Cerebellar nuclear complex (tissue), 1 donor: ENCODE measurements at places on chromosomes 3 and 15.

DNA sequence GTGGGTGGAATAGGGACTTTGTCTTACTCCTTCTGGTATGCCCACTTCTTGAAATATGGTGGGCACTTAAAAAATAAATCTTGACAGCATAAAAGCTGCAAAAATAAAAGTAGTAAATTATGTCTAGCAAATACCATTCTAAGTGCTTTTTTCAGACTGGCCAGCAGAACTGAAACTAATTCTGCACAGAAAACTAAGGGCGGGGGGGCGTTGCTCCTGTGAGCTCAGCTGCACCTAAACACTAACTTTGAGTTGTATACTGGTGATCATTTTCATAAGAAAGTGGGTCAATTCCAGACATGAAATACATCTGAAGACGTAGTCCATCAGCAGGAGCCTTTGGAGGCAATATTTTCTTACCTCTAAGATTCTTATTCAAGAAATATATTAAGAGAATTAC lies 114.8 kb downstream of the WDR76 start:
- DNase-seq: no peak

GRCh38 chr3:20646425-20646824 lies 460.4 kb upstream of the SGO1 start:
- no peak for DNase-seq

DNA sequence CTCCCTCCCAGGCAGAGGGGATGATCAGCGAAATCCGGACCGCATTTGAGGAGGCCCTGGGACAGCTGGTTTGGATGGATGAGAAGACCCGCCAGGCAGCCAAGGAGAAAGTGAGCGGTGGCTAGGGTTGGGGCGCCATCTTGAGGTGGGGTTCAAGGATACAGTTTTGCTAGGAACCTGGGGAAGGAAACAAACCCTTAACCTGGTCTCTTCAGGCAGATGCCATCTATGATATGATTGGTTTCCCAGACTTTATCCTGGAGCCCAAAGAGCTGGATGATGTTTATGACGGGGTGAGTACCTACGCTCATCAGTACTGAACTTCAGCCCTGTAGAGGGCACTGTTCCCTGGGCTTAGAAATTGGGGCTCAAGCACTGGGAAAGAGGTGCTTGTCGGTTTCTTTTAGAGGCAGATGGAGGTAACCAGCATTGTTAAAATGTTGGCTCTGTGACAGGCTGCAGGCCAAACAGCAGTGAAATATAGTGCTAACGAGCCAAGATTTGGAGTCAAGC lies 9.6 kb upstream of the PSMD2 start:
- DNase-seq: no peak

DNA sequence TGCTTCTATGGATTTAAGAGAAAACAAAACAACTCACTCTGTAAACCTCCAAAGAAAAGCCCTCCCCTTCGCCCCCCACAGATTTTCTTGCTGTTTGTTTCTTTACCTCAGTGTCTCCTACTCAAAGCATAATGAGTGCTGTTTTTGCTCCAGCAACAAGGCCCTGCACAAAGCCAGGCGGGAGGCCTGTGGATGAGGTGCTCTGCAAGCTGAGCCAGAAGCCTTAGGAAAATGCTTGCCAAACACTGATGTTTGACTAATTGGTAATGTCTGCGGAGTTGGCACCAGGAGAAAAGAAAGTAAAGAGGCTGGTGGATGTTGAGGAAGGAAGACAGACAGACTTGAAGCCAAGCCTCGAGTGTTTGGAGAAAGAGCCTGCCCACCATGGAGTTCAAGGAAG lies 99.7 kb downstream of the RARB start:
- DNase-seq: no peak

GRCh38 chr3:143653935-143654334 lies 194.3 kb downstream of the SLC9A9 start:
- no peak for DNase-seq

DNA sequence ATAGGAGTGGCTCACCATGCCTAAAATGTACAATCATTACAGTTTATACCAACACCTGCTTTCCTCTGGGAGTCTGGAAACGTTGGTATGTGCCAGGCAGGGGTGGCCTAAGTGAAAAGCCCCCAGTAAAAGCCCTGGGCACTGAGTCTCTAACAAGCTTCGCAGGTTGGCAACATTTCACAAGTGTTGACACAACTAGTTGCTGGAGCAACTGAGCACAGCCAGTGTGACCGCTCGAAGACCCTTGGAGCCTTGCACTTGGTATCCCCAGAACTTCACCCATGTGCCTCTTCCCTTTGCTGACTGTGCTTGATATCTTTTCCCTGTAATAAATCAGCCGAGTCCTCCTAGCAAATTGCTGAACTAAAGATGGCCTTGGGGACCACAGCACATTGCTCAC lies 2.7 kb downstream of the RIOX2 start:
- DNase-seq: no peak

GRCh38 chr3:130392266-130392665 lies 46.8 kb downstream of the COL6A5 start:
- DNase-seq: no peak

GRCh38 chr15:89209057-89209456 lies 12.3 kb downstream of the RLBP1 start:
- DNase-seq: no peak

GRCh38 chr3:184710870-184711492 lies 883 bp downstream of the MAGEF1 start:
- DNase-seq: no peak

- no peak for DNase-seq
Observed at GRCh38 chr3:49841126-49841696, 15.2 kb downstream of the TRAIP start.

DNA sequence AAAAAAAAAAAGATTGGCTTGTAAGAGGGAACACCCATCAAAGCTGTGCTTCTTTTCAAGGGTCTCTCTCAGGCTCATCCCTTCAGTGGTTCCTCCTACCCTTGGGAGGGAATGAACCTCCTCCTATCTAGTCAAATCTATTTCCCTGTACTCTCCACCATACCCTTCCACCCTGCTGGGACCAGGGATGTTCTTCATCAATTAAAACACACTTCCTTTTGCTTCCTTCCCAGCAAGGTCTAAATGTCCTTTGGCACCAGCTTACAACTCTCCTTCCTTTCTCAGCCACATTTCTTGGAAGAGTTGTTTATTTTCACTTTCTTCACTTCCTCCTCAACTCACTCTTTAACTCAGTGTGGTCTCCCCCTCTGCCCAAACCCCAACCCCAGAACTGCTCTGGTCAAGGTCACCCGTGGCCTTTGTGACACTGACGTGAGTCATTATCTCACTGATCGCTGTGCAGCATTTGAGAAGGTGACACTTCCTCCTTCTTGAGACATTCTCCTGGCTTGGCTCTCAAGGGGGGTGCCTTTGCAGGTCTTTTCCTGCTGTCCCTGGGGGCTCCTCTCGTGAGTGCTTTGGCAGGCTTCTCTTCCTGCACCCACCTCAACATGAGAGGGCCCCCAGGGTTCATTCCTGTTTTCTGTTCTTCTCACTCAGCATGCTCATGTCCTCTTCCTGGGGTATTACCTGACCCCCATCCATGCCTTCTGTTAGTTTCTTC lies 210.5 kb upstream of the TLE3 start:
- DNase-seq: no peak

- DNase-seq: no peak
Observed at GRCh38 chr15:36632226-36632625, 52.8 kb downstream of the CDIN1 start.

GRCh38 chr3:176275113-176275512 lies 922.2 kb downstream of the TBL1XR1 start:
- DNase-seq: no peak

- no peak for DNase-seq
Observed at GRCh38 chr3:155912090-155912489, 41.6 kb downstream of the GMPS start.

DNA sequence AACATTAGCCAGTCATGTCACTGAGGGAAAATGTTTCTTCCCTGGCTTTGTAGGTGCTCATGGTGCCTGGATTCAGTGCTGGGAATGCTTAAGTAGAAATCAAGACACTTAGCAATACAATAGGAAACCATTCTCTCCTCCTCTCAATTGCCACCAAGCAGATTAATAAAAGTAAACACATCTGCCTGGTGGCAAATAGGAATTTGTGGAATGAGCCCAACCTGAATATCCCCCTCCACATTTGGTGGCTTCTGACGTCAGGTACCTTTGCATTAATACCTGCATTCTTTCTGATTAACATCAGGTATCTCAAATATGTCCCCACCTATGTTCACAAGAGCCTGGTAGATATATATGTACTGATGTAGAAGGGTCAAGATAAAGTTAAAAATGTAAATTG lies 42.7 kb downstream of the PPP2R3A start:
- no peak for DNase-seq

- no peak for DNase-seq
Observed at GRCh38 chr15:69482686-69483256, 30.2 kb downstream of the RPLP1 start.

DNA sequence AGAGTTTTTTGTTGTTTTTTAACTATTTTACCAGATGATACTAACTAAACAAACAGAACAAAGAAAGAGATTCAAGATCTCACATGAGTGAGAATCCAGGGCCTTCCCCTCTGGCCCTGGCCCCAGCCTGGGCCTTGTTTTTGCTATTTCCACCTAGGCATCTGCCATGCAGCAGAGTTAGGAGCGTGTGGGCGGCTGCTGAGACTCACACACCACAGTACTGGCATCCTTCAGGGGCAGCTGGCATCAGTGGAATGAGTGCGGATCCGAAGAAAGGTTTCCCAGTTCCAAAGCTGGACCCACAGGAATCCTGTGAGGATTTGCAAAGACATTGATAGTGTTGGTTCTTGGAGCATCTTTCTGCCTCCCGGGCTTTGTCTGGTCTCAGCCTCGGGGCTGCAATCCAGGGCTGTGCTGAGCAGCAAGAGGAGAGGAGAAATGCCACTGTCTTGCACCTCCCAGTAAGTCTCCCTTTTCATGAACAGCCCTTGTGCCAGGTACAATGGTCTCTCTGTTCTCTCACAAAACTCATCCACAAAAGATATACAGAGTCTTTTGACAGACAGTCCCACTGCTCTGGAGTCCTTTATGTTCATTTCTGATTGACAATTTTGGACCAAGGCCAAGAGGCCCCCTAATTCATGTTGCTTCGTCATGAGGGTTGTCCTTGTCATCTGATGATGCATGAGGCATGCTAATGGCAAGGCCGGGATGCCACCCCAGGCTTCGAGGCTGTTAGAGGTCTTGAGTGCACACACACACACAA lies 46.6 kb downstream of the APH1B start:
- DNase-seq: no peak

- DNase-seq: no peak
Observed at GRCh38 chr15:101469520-101470288, 19.8 kb downstream of the PCSK6 start.

DNA sequence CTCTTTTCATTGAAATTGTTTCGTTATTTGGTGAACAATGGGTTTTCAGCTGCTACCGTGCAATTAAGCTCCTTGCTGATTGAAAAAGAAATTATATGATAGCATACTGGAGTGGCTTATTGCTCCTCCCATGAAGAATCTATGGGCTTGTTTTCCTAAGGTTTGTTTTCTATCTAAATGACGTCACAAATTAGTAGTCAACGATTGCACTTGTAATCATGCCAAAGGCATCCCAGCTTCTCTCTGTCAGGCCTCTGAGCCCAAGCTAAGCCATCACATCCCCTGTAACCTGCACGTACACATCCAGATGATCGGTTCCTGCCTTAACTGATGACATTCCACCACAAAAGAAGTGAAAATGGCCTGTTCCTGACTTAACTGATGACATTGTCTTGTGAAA lies 388.0 kb upstream of the LMCD1 start:
- no peak for DNase-seq

DNA sequence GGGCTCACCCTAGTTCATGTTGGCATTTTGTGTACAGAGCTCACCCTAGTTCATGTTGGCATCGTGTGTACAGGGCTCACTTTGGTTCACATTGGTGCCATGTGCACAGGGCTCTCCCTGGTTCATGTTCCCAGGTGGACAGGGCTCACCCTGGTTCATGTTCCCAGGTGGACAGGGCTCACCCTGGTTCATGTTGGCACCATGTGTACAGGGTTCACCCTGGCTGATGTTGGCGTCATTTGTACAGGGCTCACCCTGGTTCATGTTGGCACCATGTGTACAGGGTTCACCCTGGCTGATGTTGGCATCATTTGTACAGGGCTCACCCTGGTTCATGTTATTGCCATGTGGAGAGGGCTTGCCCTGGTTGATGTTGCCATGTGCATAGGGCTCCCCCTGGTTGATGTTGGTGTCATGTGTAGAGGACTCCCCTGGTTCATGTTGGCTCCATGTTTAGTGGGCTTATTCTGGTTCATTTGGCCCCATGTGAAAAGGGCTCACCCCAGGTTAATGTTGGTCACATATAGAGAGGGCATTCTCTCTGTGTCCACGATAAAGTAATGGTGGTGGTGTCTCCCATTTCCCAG lies 31.7 kb upstream of the NR2C2 start:
- DNase-seq: no peak

GRCh38 chr15:99719096-99719541 lies 14.1 kb downstream of the LYSMD4 start:
- no peak for DNase-seq

GRCh38 chr3:37988931-37989525 lies 1.6 kb upstream of the VILL start:
- DNase-seq: no peak

- no peak for DNase-seq
Observed at GRCh38 chr15:31498756-31499155, 172.1 kb downstream of the KLF13 start.

DNA sequence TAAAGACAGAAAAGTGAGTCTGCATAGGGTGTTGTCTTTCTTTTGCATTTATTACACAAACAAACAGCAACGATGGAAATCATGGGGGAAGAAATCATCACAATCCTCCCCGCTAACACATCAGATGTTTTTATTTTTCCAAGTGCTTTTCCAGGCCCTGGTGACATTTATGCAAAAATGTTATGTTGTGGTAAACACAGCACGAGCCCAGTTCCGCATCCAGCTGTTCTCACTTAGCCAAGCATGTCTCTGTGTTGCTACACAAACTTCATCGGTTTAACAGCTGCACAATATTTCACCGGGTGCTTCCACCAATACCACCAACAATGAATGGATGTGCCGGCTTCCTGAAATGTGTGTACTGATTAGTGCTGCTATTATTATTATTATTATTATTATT lies 53.7 kb upstream of the ABHD17C start:
- no peak for DNase-seq

DNA sequence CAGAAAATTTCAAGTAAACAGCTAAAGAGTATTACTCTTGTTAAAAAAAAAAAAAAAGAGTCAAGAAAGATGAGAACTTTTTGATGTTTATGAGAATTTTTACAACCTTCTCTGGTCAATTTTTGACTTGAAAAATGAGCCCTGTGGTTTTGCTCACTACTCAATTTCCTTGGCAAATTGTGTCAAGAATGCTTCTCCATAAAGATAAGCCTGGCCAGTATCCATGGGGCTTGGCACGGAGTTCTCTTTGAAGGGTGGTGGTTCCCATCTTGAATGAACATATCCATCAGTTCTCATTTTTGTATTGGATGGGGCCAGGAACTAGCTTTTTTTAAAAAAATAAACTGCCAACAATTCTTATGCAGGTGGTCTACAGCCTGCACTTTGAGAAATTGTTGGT lies 179.9 kb downstream of the RYR3 start:
- no peak for DNase-seq
